Activated naive CD8-positive, alpha-beta T cell treated with anti-CD3 and anti-CD28 coated beads, Interleukin-2, amount 10 ng/mL, durations not matched to agents 7 days and 5 days (primary cell): ENCODE measurements at places on chromosomes 7 and 10.

- no peaks in the 10 kb centered on the region for H3K27me3 ChIP-seq
- no peak for DNase-seq
- peaks cover 9% of the 10 kb centered on the region for H3K36me3 ChIP-seq
- peaks cover 9% of the 10 kb centered on the region for H3K4me1 ChIP-seq
- no peak overlapping the region for H3K27ac ChIP-seq
These were observed 34.3 kb downstream of the R3HCC1L start for GRCh38 chr10:98168766-98169165.

DNA sequence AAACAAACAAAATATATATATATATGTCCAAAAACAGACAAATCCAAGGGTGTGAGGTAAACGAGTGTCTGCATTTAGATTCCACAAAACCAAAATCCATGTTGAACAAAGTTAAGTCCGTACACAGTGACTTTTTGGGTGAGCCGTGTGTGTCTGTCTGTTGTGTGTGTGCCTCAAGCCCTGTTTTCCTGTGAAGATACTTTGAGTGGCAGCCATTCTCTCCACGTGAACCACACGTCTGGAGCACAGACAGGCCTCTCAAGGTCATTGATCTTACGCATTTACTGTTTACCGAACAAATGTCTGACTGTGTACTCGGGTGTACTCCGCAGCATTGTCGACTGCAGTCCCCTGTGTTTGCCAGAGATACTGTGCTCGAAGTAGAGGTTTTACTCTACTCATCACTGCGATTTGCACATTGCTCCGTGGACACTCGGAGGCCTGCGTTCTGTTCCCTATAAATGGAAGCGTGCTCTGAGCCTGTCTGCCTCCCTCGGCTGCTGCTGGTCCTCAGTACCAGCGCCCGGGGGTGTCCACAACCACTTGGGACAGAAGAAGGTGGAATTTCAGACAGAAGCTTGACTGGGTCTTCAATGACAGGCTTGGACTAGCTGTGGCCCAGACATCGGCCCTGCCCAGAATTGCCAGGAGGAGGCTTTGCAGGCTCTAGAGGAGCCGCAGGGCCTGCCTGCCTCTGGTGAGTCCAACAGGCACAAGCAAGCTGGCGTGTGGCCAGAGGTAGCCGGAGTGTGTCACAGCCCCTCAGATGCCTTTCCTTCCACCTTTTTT lies 22.1 kb downstream of the CYP17A1 start:
- no peaks in the 10 kb centered on the region for H3K27me3 ChIP-seq
- peaks cover 19% of the 10 kb centered on the region for H3K36me3 ChIP-seq
- DNase-seq: no peak
- peaks cover 27% of the 10 kb centered on the region for H3K4me1 ChIP-seq
- peak overlapping the region; percentile 5 for H3K27ac ChIP-seq
- H3K4me3 ChIP-seq: no peak overlapping the region

DNA sequence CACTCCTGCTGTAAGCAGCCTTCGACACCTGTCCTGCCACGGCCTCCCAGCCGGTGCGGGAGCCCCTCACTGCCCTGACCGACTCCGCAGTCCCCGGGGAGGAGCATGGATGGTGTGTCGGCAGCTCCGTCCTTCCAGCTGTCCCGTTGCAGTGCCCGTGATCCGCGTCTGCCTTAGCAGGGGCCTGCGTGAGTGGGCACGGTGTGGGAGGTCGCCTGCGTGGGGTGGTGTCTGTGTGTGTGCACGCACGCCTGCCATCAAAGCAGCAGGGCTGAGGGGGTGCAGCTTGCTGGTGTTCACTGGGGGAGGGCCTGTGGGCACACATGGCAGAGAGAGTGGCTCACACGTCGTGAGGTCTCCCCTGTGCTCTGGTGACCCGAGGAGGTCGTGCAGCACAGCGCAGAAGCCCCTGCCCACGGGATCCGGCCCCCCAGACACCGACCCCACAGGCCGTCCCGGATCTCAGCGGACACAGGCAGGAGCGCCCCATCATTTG lies 10.3 kb downstream of the MAFK start:
- no peak overlapping the region for H3K27ac ChIP-seq
- H3K4me1 ChIP-seq: no peaks in the 10 kb centered on the region
- H3K4me3 ChIP-seq: no peak overlapping the region
- no peaks in the 10 kb centered on the region for H3K36me3 ChIP-seq

GRCh38 chr7:330511-331230 lies 40.7 kb downstream of the FOXL3 start:
- H3K4me3 ChIP-seq: no peak overlapping the region
- H3K27me3 ChIP-seq: peaks cover 2% of the 10 kb centered on the region
- peaks cover 5% of the 10 kb centered on the region for H3K4me1 ChIP-seq

DNA sequence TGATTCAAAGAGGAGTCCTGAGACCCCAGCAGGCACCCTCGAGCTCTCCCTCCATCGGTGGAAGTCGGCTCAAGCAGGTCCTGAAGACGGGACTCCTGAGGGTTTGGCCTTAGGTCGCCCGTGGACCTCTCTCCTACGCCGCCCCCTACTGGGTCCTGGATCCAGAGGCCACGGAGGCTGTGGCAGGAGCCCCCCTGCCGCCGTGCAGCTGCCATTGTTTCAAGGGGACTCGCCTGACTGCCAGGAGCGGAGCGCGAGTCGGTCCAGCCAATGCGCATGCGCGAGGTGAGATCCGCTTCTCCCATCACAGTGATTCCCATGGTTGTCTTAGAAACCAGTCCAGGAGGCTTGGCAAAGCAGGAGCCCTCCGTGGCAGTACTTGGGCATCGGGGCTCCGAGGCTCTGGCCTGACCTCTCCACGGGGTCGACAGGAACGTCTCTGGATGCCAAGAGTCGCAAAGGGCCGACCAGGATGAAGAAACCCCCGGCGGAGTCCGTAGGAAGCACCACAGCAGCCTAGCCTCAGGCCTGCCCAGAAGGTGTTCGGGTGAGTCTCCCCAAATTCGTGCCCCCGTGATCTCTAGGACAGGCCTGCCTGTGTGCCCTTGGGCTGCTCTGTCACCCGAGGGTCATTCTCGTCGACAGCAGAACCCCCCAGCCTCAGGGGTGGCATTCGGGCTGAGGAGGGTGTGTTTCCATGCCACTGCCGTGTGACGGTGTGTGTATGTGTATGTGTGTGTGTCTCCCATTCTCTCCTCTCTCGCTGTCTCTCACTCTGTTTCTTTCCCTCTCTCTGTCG lies 322.3 kb downstream of the ZNF716 start:
- H3K4me1 ChIP-seq: no peaks in the 10 kb centered on the region
- H3K36me3 ChIP-seq: peaks cover 2% of the 10 kb centered on the region
- no peak for DNase-seq
- H3K4me3 ChIP-seq: no peak overlapping the region
- no peaks in the 10 kb centered on the region for H3K27me3 ChIP-seq
